ENCODE measurements at places on chromosomes 16 and 17.

DNA sequence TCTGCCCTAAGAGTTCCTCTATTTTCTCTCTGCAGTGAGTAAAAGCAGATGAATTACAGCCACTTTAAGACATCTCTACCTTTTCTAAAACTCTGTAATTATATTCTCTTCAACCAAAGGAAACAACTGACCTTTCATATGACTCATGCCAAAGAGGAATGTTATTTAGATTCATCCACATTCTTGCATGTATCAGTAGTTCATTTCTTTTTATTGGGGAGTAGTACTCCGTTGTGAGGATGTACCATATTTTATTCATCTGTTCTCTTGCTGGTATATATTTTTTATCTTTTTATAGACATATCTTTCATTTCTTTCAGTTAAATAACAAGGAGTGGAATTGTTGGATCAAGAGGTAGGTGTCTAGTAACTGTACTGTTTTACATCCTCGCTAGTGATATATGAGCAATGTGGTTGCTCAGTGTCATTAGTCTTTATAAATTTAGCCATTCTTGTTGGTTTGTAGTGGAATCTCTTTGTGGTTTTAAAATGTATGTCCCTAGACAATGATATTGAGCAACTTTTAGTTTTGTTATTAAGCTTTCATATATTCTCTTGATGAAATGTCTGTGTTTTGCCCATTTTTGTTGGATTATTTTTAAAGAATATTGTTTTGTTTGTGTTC lies 7.8 kb upstream of the MYH8 start:
- DNase-seq, result no peak

GRCh38 chr17:49832840-49833599 lies 14.8 kb downstream of the TAC4 start:
- DNase-seq, result no peak

- DNase-seq, result no peak
Measured at GRCh38 chr17:55283256-55283965, 18.7 kb downstream of the HLF start.

DNA sequence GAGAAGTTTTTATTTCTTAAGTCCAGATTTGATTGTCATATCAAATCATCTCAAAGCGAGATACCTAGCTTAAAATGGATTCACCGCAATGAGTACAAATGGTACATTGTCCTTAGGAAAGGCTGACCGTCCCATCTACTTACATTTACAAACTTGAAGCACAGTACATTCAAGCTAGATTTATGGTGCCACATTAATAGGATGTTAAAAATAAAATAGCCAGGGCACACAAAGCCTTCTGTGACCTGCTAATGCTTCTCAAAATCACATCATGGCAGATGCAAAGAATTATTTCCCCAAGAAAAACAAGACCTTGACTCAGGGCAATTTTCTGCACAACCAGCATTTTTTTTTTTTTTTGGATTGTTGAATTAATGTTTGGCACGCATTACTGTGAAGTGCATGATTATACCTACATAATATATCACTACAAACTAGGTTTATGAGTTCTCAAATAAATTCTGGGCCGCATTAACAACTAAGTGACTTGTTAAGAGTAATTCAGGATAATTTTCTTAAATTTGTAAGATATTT lies 25.3 kb downstream of the CACNG1 start:
- no peak for DNase-seq

DNA sequence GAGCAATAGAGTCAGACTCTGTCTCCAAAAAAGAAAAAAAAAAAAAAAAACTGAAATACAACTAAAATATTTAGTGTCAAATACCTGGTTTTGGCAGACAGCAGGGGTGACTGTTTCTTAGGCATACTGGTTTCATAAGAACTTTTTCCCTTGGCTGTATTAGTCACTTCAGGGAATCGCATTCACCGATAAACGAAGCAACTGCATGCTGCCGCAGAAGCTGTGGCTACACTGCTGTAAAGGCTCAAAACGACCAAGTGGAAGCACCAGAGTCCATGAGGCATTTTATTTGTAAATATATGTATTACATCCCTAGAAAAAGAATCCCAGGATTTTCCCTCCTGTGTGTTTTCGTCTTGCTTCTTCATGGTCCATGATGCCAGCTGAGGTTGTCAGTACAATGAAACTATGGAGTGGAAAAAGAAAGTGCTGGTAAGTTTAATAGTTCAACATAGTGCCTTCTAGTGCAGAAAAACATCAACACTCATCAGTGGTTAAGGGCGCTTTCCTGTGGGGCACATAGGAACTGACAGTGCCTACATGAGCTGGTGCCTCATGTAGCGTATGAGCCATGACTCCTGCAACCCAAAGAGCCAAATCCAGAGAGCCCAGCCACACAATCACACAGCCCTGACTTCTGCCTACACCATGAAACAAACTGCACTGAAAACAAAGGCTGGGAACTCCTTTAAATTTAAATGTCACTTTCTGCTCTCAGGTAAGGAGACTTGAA lies 7.3 kb downstream of the RPS15A start:
- no peak for DNase-seq

DNA sequence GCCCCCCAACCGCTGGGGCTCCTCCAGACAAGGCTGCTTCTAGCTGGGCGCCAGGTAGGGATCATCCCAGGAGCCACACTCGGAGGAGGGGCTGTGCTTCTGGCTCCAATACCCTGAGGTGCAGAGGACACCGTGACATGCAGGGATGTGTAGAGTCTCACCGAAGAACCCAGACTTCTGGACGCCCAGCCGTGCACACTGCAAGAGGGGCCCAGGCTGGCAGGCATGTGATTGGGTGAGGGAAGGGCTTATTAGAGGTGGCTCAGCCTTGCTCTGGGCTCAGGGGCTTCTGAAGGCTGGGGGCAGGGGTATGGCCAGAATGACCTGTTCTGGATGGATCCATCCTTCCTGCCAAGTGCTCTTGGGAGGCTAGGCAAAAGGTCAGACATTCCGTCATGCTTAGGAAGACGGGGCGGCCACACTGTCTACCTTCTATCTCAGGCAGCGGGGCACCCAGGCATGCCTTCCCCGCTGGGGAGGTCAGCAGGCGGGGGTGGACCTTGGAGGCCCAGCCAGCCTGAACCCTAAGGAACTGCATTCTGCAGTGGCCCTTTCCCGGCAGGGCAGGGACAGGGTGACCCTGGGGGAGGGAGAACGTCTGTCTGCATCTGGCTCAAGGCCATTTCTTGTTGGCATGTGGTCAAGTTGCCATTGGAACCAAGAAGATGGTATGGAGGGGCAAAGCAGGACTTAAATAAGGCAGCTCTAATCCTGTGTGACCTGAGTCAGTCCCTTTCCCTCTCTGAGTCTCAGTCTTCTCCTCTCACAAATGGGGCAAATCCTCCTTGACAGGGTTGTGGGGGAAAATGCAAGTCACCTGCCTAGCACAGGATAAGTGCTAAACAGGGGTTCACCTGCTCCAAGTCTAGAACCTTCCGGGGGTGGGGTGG lies 5.8 kb upstream of the ADGRG1 start:
- DNase-seq, result no peak

- DNase-seq, result no peak
Measured at GRCh38 chr17:19303367-19303776, 59.2 kb downstream of the B9D1 start.

GRCh38 chr17:48153691-48154358 lies 46.3 kb downstream of the SNX11 start:
- DNase-seq, result peak; percentile 63

DNA sequence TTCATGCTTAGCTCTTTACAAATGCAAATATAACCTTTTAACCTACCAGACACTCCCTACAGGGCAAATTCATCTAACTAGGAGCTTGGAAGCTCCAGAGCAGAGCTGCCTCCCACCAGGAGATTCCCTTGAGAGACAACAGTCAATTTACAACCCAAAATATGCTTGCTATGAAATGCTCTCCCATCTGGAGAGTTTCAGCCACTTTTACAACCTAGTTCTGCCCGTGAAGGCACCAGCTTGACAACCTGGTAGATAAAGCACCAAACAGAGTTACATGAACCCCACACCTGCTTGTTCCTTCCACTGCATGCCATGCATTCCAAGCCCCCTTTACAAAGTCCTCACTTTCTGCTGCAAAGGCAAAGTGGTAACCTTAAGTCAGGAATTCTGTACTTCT lies 215.3 kb upstream of the KIF2B start:
- no peak for DNase-seq

- peak; percentile 42 for DNase-seq
Measured at GRCh38 chr17:42553161-42553818, 567 bp downstream of the HSD17B1 start.

GRCh38 chr16:68374961-68375660 lies 64.3 kb downstream of the PRMT7 start:
- DNase-seq, result no peak

DNA sequence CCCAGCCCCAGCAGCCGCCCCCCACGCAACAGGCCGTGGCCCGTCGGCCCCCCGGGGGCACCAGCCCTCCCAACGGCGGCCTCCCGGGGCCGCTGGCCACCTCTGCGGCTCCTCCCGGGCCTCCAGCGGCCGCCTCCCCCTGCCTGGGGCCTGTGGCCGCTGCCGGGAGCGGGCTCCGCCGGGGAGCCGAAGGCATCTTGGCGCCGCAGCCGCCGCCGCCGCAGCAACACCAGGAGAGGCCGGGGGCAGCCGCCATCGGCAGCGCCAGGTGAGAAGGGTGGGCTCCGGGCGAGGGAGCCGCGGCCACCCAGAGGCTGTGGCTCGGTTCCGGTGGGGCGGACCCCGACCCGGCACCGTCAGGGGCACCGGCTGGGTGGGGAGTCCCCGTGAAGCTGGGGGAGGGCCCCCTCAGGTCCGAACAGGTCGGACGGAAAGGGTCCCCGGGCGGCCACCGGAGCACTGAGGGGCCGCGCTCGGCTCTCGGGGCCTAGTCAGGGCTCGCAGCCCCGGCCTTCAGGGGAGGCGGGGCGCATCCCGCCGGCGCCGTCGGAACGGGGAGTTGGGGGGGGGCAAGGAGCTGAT lies 583 bp downstream of the ATXN2L start:
- no peak for DNase-seq

DNA sequence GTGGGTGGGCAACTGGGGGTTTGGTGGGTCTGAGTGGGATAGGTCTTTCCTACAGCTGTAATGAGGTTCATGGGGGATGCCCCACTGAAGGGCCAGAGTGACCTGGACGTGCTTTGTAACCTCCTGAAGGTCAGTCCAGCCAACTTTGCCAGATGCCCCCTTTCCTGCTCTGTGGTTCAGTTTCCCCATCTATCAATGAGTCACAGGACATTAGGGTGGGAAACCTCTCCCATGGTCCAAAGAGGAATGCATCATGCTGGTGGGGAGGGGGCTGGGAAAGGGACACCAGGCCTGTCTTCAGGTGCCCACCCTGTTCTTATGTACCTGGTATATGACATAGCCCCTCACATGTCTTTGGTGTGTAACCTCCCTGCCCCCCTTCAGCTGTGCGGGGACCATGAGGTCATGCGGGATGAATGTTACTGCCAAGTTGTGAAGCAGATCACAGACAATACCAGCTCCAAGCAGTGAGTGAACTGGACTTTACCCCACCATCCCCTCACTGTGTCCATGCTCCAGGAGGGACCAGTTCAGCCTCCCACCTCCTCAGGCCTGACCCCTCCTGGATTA lies 24.0 kb upstream of the ALKBH5 start:
- DNase-seq, result no peak

GRCh38 chr16:11602321-11602720 lies 15.6 kb upstream of the LITAF start:
- DNase-seq, result no peak

DNA sequence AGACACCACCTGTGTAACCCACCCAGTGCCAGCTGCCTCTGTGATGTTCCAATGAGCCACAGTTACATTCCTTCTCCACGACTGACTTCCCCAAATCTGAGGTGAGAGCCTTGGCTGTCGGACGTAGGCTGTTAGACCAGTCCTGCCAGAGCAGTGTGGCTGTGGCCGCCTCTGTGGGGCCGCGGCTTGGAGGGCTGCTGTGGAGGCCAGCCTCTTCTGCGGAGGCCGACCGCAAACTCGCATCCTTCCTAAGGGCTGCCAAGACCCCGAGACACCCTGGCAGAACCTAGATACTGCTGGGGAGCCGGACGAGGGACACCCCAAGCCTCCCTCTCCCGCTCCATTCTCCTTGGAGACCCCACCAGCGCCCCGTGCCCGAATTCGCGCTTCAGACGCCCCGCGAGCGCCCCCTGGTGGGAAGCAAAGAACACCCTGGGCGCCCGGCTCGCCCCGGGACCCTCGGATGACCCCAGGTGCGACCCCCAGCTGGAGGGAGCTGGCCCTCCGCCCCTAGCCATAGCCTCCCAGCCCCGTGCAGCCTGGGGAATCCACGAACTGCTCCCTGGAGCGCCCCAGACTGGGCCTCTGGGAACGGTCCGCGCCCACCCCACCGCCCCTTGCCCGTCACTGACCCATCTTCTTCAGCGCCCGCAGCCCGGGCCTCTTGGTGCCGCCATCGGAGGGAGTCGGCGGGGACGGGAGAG lies 547 bp downstream of the PLCD3 start:
- DNase-seq, result peak; percentile 63

DNA sequence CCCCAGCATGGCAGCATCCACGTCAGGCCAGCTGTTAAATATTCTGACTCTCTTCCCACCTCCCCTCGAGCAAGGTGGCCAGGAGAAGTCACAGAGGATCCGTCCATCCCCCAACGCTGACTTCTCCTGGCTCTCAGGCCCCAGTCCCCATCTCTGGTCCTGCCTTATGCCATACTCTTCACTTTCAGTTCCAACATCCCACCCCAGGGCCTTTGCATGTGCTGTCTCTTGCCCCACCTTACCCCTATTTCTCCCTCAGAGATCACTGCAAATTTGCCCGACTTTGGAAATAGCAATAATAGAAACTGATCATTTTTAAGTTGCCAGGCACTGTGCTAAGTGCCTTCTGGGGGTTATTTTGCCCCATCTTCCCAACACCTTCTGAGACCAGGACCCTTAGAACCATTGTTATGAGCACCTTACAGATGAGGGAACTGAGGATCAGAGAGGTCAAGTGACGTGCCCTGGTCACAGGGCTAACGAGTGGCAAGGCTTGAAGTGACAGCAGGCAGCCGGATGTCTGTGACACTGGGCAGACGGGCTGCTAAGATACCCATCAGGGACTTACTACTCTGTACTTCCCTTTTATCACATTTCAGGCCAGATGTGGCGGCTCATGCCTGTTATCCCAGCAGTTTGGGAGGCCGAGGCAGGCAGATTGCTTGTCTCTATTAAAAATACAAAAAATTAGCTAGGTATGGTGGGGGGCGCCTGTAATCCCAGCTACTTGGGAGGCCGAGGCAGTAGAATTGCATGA lies 17.7 kb downstream of the HID1 start:
- DNase-seq, result no peak

DNA sequence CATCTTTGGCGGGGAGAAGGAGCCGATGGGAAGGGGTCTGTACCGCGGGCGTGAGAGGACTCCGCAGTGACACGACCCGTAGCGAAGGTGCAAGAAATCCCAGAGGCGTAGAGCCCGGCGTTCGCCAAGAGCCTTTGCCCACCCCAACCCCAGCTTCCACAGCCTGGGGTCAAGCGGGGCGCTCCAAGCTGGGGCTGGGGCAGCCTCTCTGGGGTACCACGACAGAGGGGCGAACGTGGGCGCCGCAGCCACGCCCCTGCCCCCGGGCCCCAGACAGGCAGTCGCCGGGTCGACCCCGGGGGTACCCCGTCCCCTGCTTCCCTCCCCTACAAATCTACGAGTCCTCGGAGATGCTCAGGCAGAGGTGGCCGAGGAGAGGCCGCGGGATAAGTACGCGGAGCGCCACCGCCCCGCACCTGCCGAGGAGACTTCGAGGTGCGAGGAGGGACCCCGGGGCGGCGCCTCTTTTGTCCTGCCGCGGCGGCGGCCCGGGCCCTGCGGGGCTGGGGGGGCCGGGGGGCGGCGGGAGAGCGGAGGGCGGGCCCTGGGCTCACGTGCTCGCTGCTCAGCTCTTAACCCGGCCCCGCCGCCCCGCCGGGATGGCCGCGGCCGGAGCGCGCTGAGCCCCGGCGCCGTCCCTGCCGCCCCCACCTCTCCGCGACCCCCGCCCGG lies at the start of gene ADAM11:
Gene ADAM11 (plus strand): TSS at position 575 of the 672 bp plus-strand sequence. CDS start 212 bp downstream, outside the sequence.
- DNase-seq, result peak; percentile 55

GRCh38 chr17:6938637-6939036 lies 57.2 kb upstream of the ALOX12 start:
- no peak for DNase-seq
